ENCODE measurements at places on chromosomes 5 and 9.
A peak's percentile ranks its signal among the peaks of the same experiment; 100 is the strongest.

DNA sequence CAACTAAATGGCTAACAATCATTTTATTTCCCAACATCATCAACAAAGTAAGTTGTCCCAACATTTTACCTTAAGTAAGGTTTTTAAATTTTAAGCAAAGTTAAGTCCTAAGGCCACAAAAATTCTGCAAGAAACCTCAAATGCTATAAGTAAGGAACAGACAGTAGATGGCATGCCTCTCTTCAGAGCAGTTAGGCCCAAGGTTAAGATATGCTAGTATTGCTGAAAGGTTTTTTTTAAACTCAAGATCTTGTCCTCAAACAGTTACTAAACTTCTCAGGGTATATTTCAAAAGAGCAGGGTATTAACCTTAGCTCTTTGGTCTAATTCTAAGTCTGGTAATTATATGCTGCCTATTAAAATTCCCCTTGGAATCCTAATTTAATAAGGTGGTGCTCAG, 35.1 kb downstream of the PJA2 start:
- no peak for DNase-seq

- DNase-seq: no peak
Measured at GRCh38 chr5:171415115-171415730, 4.2 kb upstream of the FGF18 start.

DNA sequence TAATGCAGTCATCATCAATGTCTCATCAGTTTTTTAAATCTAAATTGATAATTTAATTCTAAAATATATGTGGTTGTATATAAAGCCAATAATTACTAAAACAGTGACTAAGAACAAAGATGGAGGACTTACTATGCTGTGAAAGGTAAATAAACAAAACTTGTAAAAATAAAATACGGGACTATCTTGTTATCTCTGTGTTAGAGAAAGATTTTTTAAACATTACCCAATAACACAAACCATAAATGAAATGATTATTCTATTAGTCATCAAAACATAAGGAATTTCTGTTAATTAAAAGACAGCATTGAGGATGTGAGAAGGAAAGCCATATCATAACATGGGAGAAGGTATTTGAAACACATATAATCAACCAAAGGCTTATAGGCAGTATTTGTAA, 226.2 kb upstream of the SMC2 start:
- no peak for DNase-seq

DNA sequence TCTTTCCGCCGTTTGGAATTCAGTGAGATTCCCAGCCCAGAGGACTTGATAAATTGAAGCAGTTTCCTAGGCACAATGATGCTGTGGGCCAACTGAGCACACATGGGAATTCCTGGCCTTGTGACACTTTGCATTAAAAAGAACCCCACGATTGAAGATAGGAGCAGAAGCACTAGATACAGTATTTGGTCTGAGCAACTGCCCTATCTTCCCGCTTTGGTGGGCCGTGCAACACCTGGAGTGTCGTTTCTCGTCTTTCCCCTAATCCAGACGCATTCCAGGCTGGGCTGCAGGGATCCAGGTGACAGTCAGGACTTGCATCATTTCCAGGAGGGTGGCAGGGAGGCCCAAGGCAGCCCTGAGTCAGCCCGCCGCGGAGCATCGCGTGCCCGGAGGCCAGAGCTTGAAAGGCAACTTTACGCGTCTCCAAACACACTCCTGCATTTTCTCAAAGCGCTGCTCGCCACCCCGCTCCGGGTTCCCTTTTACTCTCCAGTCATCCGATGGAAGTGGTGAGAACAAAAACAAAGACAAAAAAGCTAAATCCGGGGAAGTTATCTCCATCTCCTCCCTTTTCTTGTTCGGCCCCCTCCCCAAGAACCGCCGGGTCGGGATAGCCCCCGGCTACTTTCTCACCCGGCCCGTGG, 753 bp upstream of the STC2 start:
- no peak for DNase-seq

- DNase-seq: no peak
Measured at GRCh38 chr9:82170866-82171265, 182.3 kb downstream of the SPATA31D1 start.

- DNase-seq: no peak
Measured at GRCh38 chr5:126309860-126310259, 113.3 kb upstream of the GRAMD2B start.

DNA sequence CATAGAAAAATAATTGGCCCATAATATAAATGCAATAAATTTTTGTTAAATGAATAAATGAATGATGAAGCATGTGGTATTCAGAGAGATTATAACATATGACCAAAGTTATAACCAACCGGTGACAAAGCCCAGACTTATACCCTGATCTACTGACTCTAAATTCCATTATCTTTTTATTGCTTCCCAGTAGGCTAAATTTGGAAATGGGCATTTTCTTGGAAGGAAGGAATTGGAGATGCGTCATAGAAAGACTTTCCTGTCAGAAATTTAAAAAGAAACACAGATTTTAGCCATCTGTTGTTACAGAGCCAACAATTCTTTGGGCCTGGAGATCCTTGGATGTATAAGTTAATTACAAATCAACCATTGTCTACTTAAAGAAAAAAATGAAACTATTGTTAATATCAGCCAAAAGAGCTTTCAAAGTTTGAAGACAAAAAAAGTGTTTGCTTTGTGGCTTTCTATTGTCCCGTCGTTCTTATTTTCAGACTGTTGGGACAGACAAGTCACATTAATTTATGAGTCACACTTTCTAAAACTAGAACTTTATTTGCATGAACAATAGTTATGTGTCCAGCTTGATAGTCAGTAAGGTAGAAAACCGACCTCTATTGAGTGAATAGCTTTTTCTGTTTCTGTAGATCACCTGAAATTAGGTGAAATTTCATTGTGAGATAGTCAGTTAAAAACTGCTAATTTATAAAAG, 428.7 kb downstream of the GABRG2 start:
- DNase-seq: no peak

DNA sequence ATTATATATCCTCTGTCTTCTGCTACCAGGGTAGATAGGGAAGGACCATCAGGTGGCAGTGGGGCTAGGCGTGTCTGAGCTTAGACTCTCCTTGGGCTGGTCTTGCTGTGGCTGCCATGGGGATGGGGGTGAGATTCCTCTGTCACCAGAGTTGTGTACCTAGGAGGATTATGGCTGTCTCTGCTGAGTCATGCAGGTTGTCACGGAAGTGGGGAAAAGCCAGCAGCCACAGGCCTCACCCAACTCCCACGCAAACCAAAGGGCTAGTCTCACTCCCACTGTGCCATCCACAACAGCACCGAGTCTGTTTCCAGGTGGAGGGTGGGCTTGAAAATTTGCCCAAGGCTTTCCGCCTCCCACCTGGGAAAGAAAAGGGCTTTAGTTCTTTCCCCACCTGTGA, 476.1 kb downstream of the CYLC2 start:
- peak; percentile 7 for DNase-seq

- no peak for DNase-seq
Measured at GRCh38 chr9:83066771-83067170, 3.8 kb upstream of the RASEF start.

- DNase-seq: no peak
Measured at GRCh38 chr5:84292000-84292642, 92.6 kb downstream of the EDIL3 start.

- no peak for DNase-seq
Measured at GRCh38 chr5:145585-146323, 45.5 kb upstream of the LRRC14B start.

DNA sequence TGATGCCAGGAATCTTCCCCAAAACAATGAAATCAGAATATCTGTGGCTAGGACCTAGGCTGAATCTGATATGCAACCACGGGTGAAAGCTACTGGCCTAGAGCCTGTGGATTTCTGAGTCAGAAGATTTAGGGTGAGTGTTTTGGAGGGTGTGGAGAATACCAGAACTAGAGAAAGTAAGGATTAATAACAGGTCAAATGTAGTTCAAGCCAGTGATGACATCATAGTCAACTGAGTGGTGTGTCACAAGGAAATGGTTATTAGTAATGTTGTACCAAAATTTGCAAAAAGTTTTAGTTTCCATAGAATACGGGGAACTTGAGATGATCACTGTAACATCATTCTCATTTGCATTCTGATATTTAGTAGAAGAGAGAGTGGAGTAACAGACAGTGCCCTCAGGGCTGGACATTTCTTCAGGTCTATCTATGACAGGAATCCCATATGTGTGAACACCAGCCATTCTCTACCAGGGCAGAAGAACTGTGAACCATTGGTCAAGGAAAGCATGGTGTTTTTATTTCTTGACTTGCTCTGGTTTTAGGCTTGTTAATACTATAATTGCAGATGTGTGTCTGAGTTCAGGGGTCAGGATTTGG, 3.7 kb downstream of the GALNT12 start:
- no peak for DNase-seq

DNA sequence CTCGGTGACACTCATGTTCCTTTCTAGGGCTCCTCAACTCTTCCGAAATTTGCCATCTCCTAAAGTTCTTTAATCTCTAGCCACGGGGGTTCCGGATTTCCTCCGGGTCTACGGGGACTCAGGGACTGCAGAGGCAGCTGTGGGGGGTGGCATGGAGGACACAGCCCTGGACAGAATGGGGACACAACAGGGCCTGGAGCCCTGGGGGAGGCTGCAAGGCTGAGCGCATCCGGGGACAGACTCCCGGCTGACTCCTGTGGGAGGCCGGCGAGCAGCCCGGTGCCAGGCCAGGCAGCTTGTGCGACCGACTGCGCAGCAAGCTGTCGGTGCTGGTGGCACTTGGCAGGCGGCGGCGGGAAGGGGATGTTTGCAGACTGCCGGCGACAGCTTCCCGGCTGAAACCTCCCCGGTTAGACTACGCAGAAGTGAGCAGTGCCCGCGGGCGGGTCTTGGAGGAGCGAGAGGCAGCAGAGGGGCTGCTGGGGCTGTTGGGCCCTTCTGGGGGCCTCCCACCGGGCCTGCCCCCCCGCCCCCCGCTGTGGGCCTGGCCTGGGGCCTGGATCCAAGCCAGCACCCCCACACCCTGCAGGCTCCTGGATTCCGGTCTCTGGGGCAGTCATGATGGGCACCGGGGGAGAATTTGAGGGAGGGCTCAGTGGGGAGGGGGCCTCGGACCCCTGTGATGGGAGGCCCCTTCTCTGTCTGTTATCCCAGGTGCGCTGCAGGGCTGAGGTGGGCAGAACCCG, 28.7 kb upstream of the UBAC1 start:
- no peak for DNase-seq

DNA sequence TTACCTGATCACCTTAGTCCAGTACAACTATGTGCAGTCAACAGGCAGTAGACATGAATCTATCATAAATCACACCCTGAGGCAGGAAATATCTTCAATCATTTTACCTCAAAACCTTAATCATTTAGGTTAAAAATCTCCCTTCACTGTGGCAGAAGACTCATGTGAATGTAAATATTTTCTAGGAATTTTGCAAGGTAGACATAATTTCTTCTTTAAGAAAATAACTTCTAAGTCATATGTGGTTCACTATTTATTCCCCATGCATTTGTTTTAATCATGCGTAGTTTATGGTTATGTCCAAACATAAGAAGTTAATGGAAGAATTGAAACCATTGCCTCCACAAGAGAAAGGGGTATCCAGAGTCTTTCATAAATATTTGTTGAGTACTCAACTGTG, 97.0 kb downstream of the HMHB1 start:
- no peak for DNase-seq

All from left lung (tissue), 14 donors.